ENCODE measurements at places on chromosomes 3 and 15.

GRCh38 chr3:131553495-131554247 lies 50.9 kb upstream of the MRPL3 start:
- no peak for DNase-seq

- DNase-seq: no peak
These were observed 23.4 kb upstream of the AQP9 start for GRCh38 chr15:58114812-58115211.

GRCh38 chr3:170196833-170197232 lies 15.3 kb upstream of the PHC3 start:
- no peak for DNase-seq

DNA sequence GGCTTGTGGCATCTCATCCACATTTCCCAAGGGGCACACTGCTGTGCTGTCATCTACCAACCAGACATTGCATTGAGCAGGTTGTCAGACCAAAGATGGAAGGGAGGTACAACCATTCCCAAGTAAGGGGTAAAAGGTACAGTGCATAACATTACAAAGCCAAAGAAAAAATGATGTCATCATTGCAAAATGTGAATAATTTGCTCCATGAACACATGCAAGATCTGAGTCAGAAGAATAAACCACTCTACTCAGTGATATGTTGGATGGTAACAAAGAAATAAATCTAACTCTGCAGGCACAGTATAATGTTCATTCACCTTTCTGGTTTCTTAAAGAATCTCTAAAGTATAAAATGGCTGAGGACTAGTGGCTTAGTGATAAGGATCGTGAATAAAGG lies 202.7 kb downstream of the MAGI1 start:
- no peak for DNase-seq

- no peak for DNase-seq
These were observed 18.6 kb upstream of the DNAAF4 start for GRCh38 chr15:55526559-55527036.

DNA sequence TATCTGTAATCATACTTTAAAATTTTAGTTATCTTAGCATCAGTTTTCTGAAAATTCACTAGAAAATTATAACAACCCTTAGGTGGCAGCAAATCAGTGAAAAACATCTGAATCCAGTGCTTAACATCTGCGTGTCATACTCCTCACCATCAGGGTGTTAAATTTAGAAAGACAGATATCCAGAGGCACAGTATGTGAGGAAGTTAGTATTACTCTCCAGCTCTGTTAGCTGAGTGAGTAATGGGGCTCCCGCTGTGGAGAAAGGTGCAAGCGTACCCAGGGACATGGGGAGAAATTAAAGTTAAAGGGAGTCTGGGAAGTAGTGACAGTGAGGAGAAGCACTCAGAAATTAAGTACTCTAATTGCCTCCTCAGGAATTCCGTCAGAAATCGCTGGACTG lies 50.9 kb downstream of the CEP63 start:
- no peak for DNase-seq

GRCh38 chr15:41125063-41125669 lies 9.1 kb upstream of the INO80 start:
- DNase-seq: no peak

DNA sequence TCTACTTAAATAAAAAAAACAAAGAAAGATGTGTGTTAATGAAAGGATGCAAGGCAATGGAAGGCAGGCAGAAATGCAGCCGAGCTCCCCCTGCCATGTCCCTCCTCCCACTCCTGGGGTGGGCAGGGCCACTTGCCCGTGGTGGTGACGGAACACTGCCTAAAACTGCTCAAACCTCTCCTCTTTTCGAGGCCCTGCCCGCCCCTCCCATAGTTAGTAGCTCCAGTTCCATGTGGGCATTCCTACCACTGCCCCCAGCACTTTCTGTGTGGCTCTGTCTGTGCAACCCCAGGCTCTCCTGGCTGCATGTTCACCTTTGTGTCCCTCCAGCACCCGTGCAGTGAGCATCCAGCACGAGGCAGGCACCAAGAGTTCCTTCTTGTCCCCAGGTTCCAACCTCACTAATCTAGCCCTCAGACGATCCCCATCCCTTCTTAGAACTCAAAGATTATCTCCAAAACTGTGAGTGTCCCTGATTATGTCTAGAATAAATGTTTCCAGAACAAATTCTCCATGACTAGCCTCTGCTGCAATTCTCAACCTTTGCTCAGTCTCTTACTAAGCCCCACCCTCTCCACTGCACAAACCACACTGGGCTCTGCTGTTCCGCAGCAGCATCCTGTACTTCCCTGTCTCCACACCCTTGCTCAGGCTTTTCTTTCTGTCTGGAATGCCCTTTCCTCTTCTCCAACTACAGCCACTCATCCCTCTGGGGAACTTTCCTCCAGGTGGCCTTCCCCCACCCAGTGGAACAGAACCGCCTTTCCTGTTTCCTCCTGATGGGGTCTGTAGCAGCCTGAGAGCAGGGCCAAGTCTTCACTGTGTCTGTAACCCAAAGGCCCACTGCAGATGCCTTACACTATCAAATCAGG lies 32.6 kb upstream of the SPTBN5 start:
- no peak for DNase-seq

GRCh38 chr15:38631119-38632075 lies 66.8 kb upstream of the RASGRP1 start:
- DNase-seq: no peak

- DNase-seq: no peak
These were observed 64.4 kb downstream of the ABI3BP start for GRCh38 chr3:100928638-100929428.

DNA sequence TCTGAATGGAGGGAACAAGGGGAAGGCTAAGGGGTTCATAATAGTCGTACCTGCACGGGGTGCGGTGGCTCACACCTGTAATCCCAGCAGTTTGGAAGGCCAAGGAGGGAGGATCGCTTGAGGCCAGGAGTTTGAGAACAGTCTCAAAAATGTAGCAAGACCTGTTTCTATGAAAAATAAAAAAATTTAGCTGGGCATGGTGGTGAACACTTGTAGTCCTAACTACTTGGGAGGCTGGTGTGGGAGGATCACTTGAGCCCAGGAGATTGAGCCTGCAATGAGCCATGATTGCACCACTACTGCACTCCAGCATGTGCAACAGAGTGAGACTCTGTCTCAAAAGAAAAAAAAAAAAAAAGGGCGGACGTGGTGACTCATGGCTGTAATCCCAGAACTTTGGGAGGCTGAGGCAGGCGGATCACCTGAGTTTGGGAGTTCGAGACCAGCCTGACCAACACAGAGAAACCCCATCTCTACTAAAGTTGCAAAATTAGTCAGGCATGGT lies 17.9 kb upstream of the HDAC11 start:
- DNase-seq: no peak

GRCh38 chr3:1010228-1010627 lies 82.6 kb upstream of the CNTN6 start:
- DNase-seq: no peak

GRCh38 chr3:17557749-17558463 lies 184.5 kb downstream of the TBC1D5 start:
- no peak for DNase-seq

DNA sequence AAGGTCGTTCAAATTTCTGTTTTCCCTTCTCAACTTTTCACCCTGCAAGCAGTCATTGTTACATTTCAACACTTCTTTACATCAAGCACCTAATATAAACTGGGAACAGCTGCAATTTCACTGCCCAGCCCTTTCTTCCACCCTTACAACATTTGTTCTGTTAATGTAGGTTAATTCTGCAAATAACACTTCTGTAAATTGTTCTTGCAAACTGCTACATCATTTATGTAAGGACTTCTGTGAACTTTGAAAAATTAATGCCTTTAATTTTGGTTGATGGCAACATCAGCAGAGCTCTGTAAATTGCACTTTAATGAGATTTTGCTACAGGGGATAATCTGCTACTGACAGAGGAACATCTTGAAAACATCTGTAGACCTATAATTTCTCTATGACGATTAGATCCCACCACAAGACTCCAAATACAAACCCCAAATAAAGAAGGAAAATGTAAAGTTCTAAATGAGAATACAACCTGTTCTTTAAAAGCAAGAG lies 93.5 kb downstream of the ZIC4 start:
- no peak for DNase-seq

DNA sequence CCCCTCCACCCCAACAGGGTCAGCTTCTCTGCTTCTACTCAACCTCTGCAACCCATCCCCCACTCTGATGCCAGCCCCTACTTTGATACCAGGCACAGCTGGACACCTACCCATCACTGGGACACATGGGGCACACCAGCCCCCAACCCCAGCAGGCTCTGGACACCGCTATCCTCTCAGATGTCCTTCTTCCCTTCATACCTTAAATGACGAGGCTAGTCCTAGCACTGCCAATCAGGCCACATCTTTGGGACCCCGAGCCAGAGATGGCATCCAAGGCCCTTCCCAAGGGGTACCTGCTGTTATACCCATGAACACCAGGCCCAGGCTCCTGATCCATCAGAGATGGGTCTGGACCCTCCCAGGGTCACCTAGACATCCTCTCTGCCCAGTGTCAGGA lies 10.6 kb downstream of the POC1A start:
- no peak for DNase-seq

DNA sequence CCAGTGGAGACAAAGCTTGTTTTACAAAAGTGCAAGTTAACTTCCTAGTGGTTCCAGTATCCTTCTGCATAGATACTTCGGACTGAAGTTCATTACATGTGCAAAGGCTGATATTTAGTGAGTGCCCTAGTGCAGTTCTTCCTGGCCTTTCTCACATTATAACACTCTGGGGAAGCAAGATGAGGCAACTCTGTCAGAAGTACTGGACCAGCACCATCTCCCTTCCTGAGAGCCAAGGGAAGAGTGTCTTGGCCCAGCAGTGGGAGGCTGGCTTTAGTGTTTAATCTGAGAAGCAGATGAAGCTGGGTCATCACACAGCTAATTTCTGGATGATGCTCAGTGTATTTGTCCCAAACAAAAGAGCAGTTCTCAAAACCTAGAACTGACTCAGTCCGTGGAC lies 397.7 kb downstream of the CACNA2D3 start:
- DNase-seq: no peak

GRCh38 chr3:76969996-76970615 lies 69.8 kb upstream of the ROBO2 start:
- DNase-seq: no peak

- no peak for DNase-seq
These were observed 156.2 kb downstream of the FGF12 start for GRCh38 chr3:192570821-192571791.

DNA sequence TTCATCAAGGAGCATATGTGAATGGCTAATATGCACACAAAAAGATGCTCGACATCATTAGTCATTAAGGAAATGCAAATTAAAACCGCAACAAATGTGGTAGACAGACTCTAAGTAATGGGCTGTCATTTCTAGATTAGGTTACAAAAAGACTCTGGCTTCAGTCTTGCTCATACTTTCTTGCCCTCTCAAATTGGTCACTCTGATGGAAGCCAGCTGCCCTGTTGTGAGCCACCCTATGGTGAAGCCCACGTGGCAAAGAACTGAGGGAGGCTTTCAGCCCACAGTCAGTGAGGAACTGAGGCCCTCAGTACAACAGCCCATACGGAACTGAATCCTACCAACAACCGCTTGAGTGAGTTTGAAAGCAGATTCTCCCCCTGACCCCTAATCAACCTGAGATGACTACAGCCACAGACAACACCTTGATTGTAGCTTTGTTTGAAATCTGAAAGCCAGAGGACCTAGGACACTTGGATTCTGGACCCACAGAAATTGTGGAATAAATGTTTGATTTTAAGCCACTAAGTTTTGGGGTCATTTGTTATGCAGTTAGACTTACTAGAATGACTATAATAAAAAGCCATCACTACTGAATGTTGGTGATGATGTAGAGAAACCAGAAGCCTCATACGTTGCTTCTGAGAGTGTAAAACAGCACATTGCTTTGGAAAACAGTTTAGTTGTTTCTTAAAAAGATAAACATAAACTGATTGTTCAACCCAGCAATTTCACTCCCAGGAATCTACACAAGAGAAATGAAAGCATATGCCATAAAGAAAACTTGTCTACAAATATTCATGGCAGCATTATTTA lies 45.7 kb downstream of the EHHADH start:
- no peak for DNase-seq

- no peak for DNase-seq
These were observed 332.7 kb upstream of the SLCO3A1 start for GRCh38 chr15:91520850-91521249.

DNA sequence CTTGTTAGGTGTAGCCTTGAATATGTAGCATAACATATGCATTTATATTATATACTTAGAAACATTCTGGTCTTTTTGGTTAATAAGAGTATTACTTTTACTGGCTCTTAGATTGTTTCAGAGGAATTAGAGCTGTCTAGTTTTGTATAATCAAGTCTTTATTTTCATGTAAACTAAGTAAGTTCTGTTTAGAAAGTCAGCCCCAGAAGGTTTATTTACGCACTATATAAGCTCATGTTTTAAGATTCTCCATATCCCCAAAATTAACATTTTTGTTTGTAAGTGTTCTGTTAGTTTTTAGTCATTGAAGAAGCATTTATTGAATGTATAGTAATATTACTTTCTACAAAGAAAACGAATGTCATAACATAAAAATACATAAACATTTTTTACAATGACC lies 158.1 kb downstream of the HCN4 start:
- no peak for DNase-seq

DNA sequence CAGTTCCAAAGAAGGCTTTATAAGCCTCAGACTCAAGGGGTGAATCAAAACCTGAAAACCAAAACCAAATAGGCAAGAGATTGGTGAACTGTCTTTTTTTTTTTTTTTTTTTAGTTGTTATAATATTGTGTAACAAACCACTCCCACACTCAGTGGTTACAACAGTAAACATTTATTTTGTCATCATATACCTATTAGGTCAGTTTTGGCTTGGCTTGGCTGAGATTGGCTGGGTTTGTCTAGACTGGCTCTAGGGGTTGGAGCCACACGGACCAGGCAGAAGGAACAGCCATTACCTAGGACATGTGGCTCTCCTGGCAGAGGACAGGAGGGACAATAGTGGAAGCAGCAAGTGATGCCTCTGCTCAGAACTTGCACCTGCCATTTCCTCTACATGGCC lies 26.4 kb upstream of the RYR3 start:
- DNase-seq: no peak

DNA sequence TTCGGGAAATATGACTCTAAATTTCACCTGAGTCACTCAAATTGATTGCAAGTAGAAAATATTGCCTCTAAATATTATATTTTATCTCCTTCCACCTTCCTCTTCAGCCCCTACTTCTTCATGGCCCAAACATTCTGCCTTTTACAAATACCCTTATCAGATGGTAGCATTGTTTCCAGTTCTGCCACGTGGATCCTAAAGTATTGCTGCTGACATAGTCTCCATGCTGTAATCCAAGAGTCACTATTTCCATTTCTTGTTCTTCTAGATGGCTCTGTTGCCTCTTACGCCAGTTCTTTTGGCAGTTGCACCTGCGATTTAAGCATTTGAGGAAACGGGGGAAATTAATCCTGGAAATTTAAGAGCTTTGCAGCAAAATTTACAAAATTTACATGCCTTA lies 13.6 kb downstream of the LMOD3 start:
- no peak for DNase-seq

GRCh38 chr3:151262871-151263525 lies 15.3 kb downstream of the P2RY14 start:
- DNase-seq: no peak

GRCh38 chr3:14503033-14503705 lies 37.0 kb downstream of the GRIP2 start:
- DNase-seq: no peak
